ENCODE measurements at places on chromosomes 2 and 18.

DNA sequence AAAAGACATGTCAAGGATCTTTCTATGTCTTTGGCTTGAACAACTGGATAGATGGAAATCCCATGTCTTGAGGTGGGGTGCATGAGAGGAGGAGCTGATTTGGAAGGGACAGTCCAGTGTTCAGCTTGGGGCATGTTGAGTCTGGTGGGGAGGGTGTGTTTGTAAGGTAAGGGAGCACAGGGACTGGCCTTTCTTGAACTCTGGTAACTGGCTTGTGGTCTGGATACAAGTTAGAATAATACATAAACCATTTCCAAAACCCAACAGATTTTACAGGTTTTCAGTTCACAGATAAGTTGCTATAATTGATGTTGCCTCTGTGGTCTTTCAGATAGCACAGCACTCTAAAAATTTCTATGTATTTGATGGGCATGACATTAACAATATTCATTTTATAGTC, 24.2 kb downstream of the RHBDD1 start:
- DNase-seq = no peak

GRCh38 chr18:7812431-7813063, 245.4 kb downstream of the PTPRM start:
- DNase-seq = no peak

GRCh38 chr2:99886418-99886817, 256.0 kb downstream of the AFF3 start:
- DNase-seq = no peak

GRCh38 chr2:219460424-219460926, 25.8 kb downstream of the SPEG start:
- DNase-seq = no peak

DNA sequence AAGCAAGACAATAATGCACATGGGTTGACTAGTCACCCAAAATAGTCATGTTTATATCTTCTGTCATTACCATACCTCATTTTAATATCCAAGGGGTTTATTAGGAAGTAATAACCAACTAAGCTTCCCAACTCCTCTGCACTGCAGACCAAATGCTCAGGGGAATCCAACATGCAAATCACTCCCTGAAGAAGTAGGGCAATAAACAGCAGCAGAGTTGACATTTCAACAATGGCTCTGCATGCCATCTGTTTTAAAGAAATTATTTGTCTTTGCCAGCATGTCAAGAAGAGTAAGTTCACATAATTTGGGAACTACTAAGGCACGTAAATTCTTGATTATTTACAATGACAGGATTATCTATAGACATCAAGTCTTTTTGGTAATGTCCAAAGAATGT, 84.4 kb upstream of the LYPD1 start:
- no peak for DNase-seq

DNA sequence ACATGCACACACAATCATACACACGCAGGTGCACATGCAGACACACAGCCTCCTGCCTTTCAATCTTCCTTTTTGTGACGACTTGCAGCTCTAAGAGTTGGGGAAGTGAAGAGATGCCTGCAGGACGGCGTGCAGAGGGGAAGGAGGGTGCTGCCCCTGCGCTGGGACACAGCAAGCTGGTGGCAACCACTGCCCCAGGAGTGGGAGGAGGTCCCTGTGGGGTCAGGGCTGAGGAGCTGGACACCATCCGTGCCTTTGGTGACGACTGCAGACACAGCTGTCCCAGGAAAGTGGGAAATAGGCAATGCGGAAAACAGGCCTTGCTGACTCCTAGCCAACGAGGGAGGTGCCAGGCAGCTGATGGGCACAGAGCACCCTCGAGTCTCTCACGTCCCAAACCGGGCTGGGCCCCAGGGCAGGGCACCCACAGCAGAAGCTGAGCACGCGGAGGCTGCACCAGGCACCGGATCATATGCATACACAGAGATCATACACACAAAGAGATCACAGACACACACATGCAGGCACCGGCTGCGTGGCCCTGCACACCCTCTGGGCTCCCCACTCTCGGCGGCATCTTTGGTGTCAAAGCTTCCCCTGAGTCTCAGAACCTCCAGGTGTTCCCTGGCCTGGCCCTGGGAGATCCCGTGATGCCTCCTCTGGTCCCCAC, 146.1 kb downstream of the PXDN start:
- no peak for DNase-seq

- no peak for DNase-seq
Measured at GRCh38 chr2:158934170-158934569, 34.3 kb upstream of the TANC1 start.

- DNase-seq = no peak
Measured at GRCh38 chr2:229635371-229635680, 79.0 kb downstream of the DNER start.

GRCh38 chr2:143300536-143300935, 171.3 kb downstream of the ARHGAP15 start:
- DNase-seq = no peak

- DNase-seq = peak; percentile 57
Measured at GRCh38 chr18:69469444-69469919, 68.8 kb downstream of the DOK6 start.

DNA sequence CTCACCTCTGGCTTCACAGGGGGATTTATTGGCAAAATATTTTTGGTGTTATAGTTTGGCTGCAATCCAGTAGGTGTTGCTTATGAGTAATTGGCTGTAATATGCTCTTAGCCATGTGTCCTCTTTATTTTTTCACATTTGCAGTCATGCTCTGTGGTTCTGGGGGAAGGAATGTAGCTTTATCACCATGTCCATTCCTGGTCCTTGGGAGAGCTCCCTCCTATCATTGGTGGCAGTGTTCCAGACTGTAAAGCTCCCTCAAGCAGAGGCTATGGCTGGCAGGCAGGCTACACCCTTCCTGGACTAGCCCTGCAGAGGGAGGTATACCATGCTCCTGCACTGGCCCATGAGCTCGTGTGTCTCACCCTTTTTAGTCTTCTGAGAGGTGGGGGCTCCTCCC, 120.0 kb upstream of the FSIP2 start:
- peak; percentile 20 for DNase-seq

GRCh38 chr2:168295051-168295450, 47.7 kb upstream of the STK39 start:
- no peak for DNase-seq

DNA sequence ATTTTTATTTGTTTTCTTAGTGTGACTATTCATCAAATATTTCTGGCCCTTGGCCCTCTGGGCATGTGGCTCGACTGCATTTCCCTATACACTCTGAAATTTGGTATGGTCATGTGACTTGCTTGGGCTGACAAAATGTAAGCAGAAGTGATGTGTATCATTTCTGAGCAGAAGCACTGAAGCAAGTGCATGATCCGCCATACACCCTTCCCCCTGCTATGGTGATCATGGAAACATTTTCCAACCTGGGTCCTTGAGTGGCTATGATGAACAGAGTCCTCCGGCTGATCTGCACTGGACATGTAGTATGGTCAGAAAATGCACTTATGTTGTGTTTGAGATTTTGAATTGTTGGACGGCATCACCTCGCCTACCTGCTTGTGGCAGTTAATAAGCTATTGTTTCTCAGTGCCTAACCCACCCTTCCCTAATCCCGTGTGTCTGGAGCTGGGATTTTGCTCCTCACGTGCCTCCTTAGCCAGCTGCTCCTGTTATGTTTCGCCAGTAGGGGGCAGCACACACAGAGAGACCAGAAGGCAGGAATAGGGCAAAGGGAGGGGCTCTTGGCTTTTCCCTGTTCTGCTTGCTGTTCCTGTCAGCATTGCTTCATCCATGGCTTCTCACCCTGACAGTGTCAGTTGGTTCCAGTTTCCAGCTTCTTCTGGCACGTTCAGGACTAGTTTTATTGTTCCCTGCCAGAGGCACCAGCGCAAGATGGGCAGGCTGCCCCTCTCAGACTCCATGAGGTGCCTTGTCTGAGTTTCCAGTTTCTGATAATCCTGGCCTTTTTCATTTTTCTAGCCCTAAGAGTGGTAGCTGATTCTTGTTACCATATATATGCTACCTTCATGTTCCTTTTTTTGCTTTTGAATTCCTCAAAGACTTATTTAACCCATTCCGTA, 207.4 kb downstream of the ARL6IP6 start:
- peak; percentile 75 for DNase-seq

DNA sequence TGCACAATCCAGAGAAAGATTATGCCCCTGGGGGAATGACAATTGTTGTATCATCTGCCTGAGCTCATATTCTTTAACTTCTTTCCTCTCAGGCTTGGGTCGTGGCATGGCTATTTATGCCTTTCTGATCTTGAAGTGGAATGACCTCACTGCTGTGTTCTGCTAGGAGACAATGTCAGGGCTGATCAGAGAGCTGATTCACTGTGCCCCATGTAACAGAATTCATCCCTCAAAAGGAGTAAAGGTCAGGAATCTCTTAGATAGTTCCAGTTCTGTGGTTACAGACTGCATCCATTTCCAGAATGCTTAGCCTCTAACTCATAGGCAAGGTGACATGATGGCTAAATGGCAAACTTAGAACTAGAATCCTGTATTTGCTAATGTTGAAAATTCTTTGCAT, 511.7 kb upstream of the CNTNAP5 start:
- DNase-seq = peak; percentile 85

GRCh38 chr2:126653761-126654160, 2.2 kb upstream of the GYPC start:
- no peak for DNase-seq

DNA sequence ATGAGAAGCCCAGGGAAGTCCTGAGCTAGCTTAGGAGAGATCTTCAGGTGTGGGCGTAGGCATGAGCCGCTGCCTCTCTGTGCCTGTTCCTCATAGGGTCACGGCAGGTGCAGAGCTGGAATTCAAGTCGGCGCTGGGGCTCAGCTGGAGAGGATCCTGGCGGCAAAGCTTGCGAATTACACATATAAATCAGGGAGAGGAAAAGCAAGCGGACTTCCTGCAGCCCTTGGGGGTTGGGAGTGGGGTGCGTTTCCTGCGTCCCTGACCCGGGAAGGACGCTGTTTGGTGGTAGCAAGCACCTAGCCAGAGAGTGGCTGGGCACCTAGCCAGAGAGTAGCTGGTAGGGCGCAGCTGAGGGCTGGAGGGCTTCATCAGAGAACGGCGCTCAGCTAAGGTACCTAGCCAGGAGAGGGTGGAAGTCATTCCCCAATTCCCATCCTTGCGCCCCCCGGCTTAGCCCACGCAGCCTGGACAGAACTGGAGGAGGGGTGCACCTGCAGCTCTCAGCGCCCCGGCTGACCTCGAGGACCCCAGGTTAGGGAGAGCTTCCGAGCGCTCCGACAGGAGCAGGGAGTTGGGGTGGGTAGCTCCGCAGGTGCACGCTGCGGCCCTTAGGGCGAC, 459 bp upstream of the EFR3B start:
- DNase-seq = peak; percentile 93

GRCh38 chr2:44093970-44094369, 74.7 kb upstream of the PPM1B start:
- no peak for DNase-seq

GRCh38 chr2:207274530-207275189, 108.9 kb upstream of the KLF7 start:
- no peak for DNase-seq

DNA sequence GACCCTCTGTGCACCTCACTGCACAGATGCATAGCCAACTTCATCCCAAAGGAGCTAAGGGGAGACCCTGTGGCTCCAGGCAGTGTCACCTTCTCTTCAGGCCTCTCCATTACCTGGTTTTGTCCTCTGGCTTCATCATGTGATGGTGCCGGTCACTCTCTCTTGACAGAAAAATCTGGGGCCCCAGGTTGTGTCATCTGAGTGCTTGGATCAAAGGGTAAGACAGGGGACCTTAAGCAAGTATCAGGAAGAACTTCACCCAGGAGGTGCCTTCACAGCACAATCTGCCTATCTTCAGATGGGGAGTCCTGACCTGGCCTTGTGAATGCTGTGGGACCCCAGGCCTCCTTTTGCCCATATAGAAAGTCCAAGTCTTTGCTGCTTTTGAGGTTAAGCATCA, 104.4 kb downstream of the POLR1A start:
- no peak for DNase-seq

DNA sequence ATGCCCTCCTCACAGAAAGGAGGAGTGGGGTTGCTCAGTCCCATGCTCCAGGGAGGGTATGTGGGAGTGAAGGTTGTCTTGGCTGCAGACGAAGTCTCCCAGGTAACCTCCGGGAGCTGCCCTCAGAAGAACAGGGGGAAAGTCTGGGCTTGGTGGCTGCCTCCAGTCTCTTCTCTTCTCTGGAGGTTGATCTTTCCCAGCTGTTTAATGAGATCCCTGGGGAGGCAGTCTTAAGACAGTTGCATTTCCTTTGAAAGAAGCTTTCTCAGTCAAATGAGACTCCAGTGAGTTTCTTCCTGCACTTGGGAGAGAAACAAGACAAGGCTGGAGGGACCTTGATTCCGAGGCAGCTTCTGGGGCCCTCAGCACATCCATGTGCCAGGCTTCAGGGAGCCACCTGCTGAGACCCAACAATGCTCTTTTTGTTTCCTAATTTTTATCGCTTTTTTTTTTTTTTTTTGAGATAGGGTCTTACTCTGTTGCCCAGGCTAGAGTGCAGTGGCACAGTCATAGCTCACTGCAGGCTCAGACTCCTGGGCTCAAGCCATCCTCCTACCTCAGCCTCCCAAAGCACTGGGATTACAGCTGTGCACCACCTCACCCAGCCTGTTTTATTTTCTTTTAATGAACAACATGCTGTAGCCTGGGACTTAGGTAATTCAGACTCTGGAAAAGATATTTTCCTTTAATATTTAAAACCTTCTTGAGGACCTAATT, 71.7 kb upstream of the TPO start:
- no peak for DNase-seq

GRCh38 chr2:201204655-201205514, 21.9 kb downstream of the CASP10 start:
- DNase-seq = no peak

- no peak for DNase-seq
Measured at GRCh38 chr18:51437280-51438271, 240.1 kb upstream of the MEX3C start.

DNA sequence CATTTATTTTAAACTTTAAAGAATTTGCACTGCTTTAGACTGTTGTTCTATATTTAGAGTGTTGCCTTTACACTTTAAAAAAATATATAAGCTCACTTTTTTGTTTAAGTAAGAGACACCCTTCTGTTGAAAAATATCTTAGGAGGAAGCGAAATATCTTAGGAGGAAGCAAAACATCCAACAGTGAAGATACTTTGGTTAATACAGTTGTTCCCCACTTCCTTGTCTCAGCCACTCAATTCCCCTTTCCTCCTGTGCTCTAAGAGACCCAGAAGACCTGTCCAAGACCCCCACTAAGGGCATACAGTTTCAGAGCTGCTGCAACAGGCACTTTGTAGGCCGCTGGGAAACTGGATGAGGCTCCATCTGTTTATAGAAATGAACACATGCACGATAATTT, 5.7 kb downstream of the SERPINB8 start:
- DNase-seq = no peak

- peak; percentile 69 for DNase-seq
Measured at GRCh38 chr18:68484241-68484640, 230.7 kb downstream of the TMX3 start.

GRCh38 chr18:37604032-37604431, 38.4 kb upstream of the CELF4 start:
- no peak for DNase-seq

- DNase-seq = no peak
Measured at GRCh38 chr18:13455960-13456481, 237.5 kb downstream of the LDLRAD4 start.

GRCh38 chr2:12844511-12844910, 127.8 kb downstream of the TRIB2 start:
- no peak for DNase-seq

- no peak for DNase-seq
Measured at GRCh38 chr2:232925821-232926156, 55.7 kb downstream of the SNORC start.
